Hematopoietic multipotent progenitor cell treated with erythropoietin and hydrocortisone succinate and interleukin-3 and kit ligand, for 8 days (in vitro differentiated cells): ENCODE measurements at places on chromosomes 13 and 19.

GRCh38 chr13:90757127-90757680 lies 590.3 kb upstream of the MIR17HG start:
- DNase-seq: no peak

DNA sequence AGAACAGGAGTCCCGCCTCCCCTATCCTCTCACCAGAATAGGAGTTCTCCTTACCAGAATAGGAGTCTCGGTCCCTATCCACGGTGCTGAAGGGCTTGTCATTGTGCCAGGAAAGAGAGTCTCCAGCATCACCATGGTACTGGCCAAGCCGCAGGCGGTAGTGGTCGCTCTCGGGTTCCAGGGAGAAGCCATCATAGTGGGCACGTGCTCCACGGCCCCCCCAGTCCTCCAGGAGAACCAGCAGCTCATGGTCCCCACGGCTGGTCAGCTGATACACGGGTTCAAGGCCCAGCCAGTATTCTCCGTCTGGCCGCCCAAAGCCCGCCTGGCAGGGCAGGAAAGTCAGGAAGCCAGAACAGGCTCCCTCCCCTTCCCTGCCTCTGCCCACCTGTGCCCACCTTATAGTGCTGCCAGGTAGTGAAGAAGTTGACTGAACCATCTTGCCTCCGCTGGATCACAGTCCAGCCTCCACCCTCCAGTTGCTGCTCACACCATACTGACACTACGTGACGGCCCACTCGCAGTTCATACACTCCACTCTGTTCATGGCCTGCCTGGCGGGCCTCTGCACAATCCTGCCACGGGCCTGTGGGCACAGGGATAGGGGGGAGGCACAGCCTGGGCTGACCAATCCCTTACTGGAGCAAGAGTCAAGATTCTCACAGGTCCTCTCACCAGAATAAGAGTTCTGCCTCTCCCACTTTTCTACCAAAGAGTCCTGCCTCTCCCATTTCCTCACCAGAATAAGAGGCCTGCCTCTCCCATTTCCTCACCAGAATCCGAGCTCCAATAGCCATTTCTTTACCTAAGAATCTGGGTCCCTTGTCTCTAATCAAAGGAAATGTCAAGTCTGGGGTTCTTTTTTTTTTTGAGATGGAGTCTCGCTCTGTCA lies 7.4 kb downstream of the SHFL start:
- DNase-seq: no peak

DNA sequence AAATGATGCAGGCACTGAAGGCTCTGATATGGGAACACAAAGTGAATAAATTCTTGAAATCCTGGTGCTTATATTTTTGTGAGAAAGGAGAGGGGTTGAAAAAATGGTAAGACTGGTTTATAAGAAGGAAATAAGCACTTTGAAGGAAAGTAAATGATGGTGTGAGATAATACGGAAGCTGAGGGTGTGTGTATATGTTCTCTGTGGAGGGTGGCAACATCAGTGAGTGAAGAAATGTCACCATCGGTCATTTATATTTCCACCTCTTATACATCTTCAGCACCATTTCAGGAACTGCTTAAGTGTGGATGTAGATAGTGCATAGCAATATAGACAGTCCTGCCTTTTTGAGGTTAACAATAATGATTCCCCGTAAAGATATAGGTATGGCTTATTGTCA lies 17.5 kb downstream of the ZNF136 start:
- DNase-seq: no peak

- DNase-seq: peak; percentile 73
Measured at GRCh38 chr19:11293433-11294389, 2.2 kb upstream of the TSPAN16 start.
